Activated CD8-positive, alpha-beta T cell treated with anti-CD3 and anti-CD28 coated beads, Interleukin-2, amount 10 ng/mL, durations not matched to agents 7 days and 5 days (primary cell): ENCODE measurements at places on chromosomes 2 and 18. TPM values are rescaled to one million over a fixed set of nuclear protein-coding genes. Genes with fewer than 3 reads are reported as not detected.

DNA sequence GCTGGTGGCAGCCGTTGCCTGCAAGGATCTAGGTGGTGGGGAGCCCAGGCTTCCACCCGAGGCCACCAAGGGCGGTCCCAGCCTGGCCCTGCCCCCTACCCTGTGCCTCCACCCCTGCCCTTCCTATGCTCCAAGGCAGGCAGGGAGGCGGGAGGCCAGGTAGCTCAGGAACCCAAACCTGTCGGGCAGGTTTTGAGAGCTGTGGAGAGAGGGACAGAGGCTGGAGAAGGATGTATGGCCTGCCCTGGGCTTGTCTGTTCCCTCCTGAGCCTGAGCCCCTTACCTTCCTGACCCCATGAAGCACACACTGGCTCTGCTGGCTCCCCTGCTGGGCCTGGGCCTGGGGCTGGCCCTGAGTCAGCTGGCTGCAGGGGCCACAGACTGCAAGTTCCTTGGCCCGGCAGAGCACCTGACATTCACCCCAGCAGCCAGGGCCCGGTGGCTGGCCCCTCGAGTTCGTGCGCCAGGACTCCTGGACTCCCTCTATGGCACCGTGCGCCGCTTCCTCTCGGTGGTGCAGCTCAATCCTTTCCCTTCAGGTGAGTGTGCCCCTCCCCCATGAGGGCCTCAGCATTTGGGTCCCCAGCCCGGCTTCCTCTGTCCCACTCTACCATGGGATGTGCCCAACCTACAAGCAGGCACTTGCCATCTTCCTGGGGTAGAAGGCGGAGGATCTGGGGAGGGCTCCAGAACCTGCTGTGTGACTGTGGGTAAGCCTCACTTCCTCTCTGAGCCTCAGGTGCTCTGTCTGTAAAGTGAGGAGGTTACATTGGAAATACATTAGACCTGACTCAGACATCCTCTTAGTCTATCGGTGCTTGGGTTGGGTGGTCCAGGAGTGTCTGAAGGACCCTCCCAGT, at the start of gene PROM2:
TSS of gene PROM2 (plus strand) at position 159 of the 860 bp plus-strand sequence. CDS start at position 296, 137 bp downstream.
- H3K27ac ChIP-seq = no peak within 1 kb of the TSS
- DNase-seq = no peak
- no peaks in the 10 kb centered on the region for H3K36me3 ChIP-seq
- H3K27me3 ChIP-seq = no peaks in the 10 kb centered on the region
- H3K4me3 ChIP-seq = no peak within 1 kb of the TSS

The POTEJ gene
- total RNA-seq = not detected

DNA sequence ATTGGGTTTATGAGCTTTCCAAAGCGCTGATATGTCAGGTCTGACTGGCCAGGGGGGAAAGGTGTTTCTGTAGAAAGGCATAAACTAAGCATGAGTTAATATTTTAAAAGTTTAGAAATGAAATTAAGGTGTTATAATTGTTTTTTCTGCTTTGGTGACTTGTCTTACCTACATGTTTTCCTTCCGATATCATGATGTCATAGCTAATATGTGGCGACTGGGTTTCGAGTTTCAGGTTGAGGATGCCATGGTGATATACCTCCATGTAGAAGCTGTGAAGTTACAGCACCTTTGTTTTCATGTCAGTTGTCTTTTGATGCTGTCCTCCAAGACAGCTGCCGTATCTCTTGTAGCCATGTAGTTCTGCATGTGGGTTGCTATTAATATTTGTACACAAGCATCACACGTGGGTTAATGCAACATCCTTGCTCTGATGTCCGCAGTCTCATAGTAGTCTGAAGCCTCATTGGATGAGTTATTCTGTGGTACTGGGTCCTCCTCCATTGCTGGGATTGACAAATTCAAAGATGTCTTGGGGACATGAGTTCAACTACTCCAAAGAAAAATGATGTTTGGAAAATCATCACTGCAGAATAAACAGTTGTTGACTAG, 230.6 kb downstream of the PRKCE start:
- DNase-seq = no peak
- H3K27ac ChIP-seq = no peak overlapping the region
- H3K36me3 ChIP-seq = peaks cover 7% of the 10 kb centered on the region
- peaks cover 1% of the 10 kb centered on the region for H3K27me3 ChIP-seq
- no peak overlapping the region for H3K4me3 ChIP-seq

DNA sequence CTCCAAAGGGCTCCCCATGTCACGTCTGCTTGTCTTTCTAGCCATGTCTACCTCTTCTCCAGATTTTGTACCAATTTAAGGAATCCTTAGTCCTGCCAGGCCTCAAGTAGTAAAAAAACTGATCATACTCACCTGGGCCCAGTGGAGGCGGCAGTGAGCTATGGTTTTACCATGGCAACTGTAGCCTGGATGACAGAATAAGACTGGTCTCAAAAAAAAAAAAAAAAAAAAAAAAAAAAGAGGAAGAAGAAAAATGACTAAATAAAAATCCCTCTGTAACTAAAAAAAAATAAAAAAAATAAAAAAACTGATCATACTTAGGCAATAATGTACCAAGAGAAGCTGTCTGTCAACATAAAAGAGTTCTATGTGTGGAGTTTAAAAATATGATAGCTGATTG, 221.6 kb downstream of the NR4A2 start:
- H3K4me3 ChIP-seq = no peak overlapping the region
- no peaks in the 10 kb centered on the region for H3K4me1 ChIP-seq
- H3K27ac ChIP-seq = no peak overlapping the region
- no peak for DNase-seq

- no peak for DNase-seq
- no peaks in the 10 kb centered on the region for H3K27me3 ChIP-seq
- H3K4me3 ChIP-seq = no peak overlapping the region
- H3K4me1 ChIP-seq = no peaks in the 10 kb centered on the region
- H3K36me3 ChIP-seq = no peaks in the 10 kb centered on the region
- no peak overlapping the region for H3K27ac ChIP-seq
Observed at GRCh38 chr2:214196260-214196659, 214.6 kb upstream of the VWC2L start.

GRCh38 chr2:233083782-233084181, 23.6 kb downstream of the INPP5D start:
- H3K4me3 ChIP-seq = peak overlapping the region; percentile 71
- H3K27me3 ChIP-seq = no peaks in the 10 kb centered on the region
- DNase-seq = no peak
- H3K4me1 ChIP-seq = peaks cover 91% of the 10 kb centered on the region
- H3K36me3 ChIP-seq = peaks cover 92% of the 10 kb centered on the region

DNA sequence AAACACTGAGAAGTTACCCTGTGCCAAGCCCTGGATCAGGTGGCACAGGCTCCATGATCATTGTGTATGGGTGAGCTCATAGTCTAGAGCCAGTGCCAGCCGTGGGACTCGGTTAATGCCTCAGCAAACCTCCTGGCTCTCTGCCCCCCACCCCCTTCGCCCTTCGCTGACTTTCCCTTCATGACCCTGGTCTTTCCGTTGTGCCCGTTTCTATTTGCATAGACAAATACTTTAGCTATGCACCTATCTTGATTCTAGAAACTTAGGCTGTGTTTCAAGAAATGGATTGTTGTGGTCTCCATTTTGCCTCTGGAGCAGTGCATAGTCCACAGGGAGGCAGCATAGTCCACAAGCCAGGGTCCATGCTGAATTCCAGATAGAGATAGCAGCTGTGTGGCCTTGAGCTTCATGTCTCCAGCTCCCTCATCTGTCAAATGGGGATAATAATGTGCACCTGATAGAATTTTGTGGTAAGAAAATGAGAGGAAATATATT, 44.8 kb upstream of the KDM3A start:
- peaks cover 13% of the 10 kb centered on the region for H3K4me1 ChIP-seq
- no peaks in the 10 kb centered on the region for H3K36me3 ChIP-seq
- no peak overlapping the region for H3K27ac ChIP-seq
- H3K4me3 ChIP-seq = no peak overlapping the region

DNA sequence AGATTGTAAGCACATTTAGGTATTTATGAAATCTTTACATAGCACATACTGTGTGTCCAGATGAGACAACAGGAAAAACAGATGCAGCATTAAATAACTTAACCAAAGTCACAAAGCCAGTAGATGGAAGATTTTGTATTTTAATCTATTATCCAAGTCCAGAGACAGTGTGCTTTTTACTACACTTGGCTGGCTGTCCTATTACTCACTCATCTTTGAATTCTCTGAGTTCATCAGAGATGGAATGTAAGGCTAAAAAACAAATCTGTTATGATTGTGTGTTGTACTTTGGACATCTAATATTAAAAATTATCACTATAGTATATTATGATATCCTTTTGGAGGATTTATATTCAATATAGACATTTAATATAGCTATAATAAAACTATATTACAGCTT, 1189.4 kb downstream of the DSC3 start:
- no peaks in the 10 kb centered on the region for H3K4me1 ChIP-seq
- no peaks in the 10 kb centered on the region for H3K27me3 ChIP-seq
- H3K4me3 ChIP-seq = no peak overlapping the region
- H3K27ac ChIP-seq = no peak overlapping the region

- H3K27me3 ChIP-seq = peaks cover 34% of the 10 kb centered on the region
- no peaks in the 10 kb centered on the region for H3K4me1 ChIP-seq
- no peak overlapping the region for H3K4me3 ChIP-seq
- no peak overlapping the region for H3K27ac ChIP-seq
- no peak for DNase-seq
Observed at GRCh38 chr2:12767541-12767940, 50.8 kb downstream of the TRIB2 start.

DNA sequence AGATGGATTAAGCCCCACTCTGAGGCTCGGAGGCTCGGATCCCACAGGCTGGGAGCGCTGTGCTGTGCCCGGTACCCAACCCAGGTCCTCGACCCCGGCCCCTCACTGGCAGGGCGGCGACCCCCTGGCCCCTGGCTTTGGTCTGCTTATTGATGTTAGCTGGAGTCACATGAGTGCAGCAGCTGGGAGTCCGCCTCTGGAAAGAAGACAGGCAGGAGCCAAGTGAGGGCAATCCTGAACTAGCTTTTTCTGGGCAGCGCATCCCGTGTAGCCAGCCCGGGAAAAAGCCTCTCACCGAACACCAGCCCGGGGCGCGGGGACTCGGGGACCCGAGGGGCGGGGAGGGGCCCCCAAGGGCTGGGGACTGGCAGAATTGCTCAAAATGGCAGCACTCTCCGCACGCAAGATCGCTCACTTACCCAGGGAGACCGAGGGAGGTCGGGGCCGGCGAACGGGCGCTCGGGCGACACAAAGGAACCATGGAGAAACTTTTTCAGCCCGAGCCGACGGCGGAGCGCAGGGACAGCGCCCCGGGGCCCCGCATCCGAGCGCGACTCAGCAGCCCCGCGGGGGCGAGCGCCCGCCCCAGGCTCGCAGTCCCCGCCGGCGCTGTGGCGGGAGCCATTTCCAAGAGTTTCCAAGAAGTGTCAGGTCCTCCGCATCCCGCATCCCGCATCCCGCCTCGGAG, 567 bp downstream of the TMEM200C start:
- peaks cover 2% of the 10 kb centered on the region for H3K4me1 ChIP-seq
- no peaks in the 10 kb centered on the region for H3K36me3 ChIP-seq
- no peak overlapping the region for H3K4me3 ChIP-seq
- peaks cover 64% of the 10 kb centered on the region for H3K27me3 ChIP-seq
- no peak overlapping the region for H3K27ac ChIP-seq

GRCh38 chr2:100562613-100563406, at the start of gene PDCL3:
Gene PDCL3 (plus strand): TSS chr2:100562993. CDS start chr2:100563068, 75 bp downstream.
- H3K4me3 ChIP-seq = peak within 1 kb of the TSS; percentile 84
- peak; percentile 96 for DNase-seq
- H3K4me1 ChIP-seq = peaks cover 32% of the 10 kb centered on the region
- peak within 1 kb of the TSS; percentile 99 for H3K27ac ChIP-seq
- no peaks in the 10 kb centered on the region for H3K27me3 ChIP-seq
- H3K36me3 ChIP-seq = peaks cover 12% of the 10 kb centered on the region

- peaks cover 7% of the 10 kb centered on the region for H3K27me3 ChIP-seq
- no peaks in the 10 kb centered on the region for H3K36me3 ChIP-seq
- H3K4me1 ChIP-seq = no peaks in the 10 kb centered on the region
- no peak overlapping the region for H3K4me3 ChIP-seq
- H3K27ac ChIP-seq = no peak overlapping the region
- DNase-seq = no peak
Observed at GRCh38 chr2:72138011-72138881, 9.4 kb downstream of the CYP26B1 start.

The XDH gene
- not detected for total RNA-seq

- H3K27me3 ChIP-seq = no peaks in the 10 kb centered on the region
- no peaks in the 10 kb centered on the region for H3K4me1 ChIP-seq
- H3K36me3 ChIP-seq = no peaks in the 10 kb centered on the region
- DNase-seq = no peak
- H3K27ac ChIP-seq = no peak overlapping the region
Observed at GRCh38 chr2:189056200-189057106, 82.3 kb downstream of the COL3A1 start.

The CRYBA2 gene
- not detected for total RNA-seq

The CNDP1 gene
- not detected for total RNA-seq

- no peak overlapping the region for H3K27ac ChIP-seq
- H3K36me3 ChIP-seq = peaks cover 25% of the 10 kb centered on the region
- DNase-seq = no peak
- H3K27me3 ChIP-seq = no peaks in the 10 kb centered on the region
- peaks cover 8% of the 10 kb centered on the region for H3K4me1 ChIP-seq
- H3K4me3 ChIP-seq = no peak overlapping the region
Observed at GRCh38 chr2:206064077-206064476, 21.9 kb downstream of the INO80D start.

- H3K27me3 ChIP-seq = peaks cover 2% of the 10 kb centered on the region
- H3K36me3 ChIP-seq = no peaks in the 10 kb centered on the region
- no peak overlapping the region for H3K27ac ChIP-seq
- DNase-seq = no peak
- H3K4me1 ChIP-seq = no peaks in the 10 kb centered on the region
Observed at GRCh38 chr2:176445956-176446355, 176.7 kb downstream of the MTX2 start.

DNA sequence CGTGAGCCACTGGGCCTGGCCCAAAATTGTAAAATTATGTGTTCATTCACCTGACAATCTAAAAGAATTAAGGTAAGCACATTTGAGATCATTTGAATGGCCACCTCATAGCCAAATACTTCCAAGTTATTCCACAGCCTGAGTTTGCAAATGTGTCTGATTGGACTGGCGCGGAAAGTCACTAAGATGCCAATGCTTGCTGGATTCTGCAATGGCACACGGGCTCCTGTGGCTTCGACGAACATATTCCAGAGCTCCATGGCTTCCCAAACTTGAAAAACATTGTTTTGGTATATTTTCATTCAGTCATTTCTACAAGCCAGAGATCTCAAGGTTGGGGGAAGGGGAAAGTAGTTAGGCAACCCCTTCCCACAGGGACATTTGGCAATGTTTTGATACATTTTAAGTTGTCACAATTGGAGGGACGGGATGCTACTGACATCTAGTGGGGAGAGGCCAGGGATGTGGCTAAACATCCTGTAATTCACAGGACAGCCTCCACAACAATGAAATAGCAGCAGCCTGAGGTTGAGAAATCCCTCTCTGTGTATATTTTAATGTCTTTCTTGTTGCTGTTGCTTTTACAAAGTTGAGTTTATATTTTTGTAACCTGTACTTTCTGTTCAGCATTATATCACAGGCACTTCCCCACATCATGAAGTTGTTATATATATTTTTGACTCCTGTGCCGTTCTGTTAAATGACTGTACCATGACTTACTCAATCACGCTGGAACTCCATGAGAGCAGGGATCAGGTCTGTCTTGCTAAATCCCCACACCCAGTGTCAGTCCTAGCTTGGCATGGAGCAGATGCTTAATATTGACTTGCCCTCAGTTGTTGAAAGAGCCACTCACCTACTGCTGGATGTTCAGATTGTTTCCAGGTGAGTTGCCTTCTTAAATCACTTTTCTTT, 56.9 kb downstream of the COL4A4 start:
- no peak overlapping the region for H3K4me3 ChIP-seq
- DNase-seq = peak; percentile 49
- H3K36me3 ChIP-seq = no peaks in the 10 kb centered on the region
- H3K4me1 ChIP-seq = no peaks in the 10 kb centered on the region

The HOXD3 gene
- not detected for total RNA-seq

GRCh38 chr18:35578936-35579335, 2.6 kb upstream of the GALNT1 start:
- H3K27ac ChIP-seq = no peak overlapping the region
- no peak for DNase-seq
- H3K4me1 ChIP-seq = peaks cover 32% of the 10 kb centered on the region
